ENCODE measurements at places on chromosomes 3 and 15. TPM values are rescaled to one million over a fixed set of nuclear protein-coding genes. Genes with fewer than 3 reads are reported as not detected.

- DNase-seq = no peak
Measured at GRCh38 chr3:182848906-182849305, 55.6 kb downstream of the ATP11B start.

- DNase-seq = peak; percentile 75
Measured at GRCh38 chr3:179147514-179147872, 664 bp upstream of the PIK3CA start.

- no peak for DNase-seq
Measured at GRCh38 chr3:16529264-16529663, 15.8 kb upstream of the RFTN1 start.

GRCh38 chr3:109334572-109334971 lies 2.8 kb downstream of the DPPA4 start:
- DNase-seq = no peak

DNA sequence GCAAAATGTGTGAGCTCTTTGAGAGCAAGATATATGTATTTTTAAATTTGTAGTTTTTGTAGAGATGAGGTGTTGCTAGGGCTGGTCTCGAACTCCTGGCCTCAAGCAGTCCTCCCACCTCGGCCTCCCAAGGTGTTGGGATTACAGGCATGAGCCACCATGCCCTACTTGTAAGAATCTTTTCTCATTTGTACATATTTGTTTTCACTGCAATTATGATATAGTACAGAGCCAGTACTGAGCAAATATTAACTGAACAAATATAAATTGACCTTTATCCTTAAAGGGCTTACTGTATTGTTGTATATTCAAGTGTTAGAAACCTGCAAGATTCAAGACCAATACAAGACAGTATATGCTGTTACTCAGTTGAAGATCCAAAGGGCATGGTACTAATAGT lies 53.4 kb downstream of the GTF2E1 start:
- no peak for DNase-seq

- DNase-seq = no peak
Measured at GRCh38 chr15:51503003-51503402, 119.6 kb downstream of the DMXL2 start.

DNA sequence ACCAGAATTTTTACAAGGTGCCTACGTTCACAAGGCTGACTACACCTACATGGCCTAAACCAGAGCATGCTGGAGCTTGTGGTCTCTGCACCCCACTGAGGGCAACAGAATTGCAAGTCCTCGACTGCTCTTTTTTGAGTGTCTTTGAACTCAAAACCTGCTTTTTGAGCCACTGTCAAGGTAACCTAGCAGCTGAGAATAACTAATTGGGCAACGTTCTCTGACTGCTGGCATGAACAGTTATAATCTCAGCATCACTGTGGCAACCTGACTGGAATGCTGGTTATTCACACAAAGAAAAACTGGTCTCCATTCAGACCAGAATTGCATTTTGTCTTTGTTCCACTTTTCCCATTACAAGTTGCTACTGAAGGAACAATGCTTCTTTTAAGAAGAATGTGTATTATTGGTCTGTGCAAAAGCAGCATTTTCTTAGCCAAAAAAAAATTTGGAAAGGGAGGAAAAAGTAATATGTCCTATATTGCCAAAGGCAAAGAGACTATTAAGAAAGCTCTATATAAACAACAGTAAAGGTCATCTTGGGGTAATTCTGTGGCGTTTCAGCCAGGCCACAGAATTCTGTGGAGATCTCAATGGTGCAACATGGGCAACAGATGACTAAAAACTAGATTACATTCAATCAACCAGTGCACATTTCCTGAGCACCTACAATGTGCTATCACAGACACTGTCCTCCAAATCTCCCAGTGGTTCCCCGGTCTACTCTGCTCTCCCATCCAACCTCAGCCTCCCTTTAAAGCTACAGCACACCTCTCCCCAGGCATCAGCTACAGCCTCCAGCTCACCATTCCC lies 76.8 kb downstream of the TNIK start:
- DNase-seq = no peak

DNA sequence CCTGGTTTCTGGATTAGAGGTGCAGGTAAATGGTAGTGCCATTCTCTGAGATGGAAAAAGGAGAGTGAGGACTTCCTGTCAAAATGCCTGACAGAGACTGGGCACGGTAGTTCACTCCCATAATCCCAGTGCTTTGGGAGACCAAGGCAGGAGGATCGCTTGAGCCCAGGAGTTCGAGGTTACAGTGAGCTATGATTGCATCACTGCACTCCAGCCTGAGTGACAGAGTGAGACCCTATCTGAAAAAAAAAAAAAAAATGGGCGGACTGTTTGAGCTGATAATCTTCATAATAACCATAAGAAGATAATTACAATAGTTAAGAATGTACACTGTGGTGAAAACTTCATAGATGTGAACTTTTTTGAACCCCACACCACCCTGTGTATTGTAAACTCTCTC lies 44.2 kb downstream of the HRH1 start:
- no peak for DNase-seq

- DNase-seq = peak; percentile 26
Measured at GRCh38 chr15:70033109-70033508, 64.6 kb downstream of the TLE3 start.

- DNase-seq = no peak
Measured at GRCh38 chr3:23072693-23073092, 130.4 kb upstream of the UBE2E2 start.

- DNase-seq = no peak
Measured at GRCh38 chr3:182108371-182108770, 396.6 kb downstream of the SOX2 start.

DNA sequence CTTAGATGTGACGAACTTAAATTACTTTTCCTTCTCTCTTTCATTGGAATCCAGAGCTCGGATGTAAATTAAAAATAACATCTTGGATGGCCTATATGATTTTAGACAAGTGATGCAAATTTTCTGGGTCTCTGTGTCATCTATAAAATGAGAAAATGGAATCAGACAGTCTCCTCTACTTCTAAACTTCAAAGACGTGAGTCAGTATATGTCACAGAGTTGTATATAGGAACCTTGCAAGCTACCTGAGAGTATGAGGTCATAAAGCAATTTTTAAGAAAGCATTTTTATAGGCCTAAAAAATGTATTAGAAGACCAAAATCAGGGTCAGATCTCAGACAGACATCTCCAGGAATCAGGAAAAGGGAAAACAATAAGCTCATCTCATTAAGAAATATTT lies 128.3 kb downstream of the TBL1XR1 start:
- no peak for DNase-seq

DNA sequence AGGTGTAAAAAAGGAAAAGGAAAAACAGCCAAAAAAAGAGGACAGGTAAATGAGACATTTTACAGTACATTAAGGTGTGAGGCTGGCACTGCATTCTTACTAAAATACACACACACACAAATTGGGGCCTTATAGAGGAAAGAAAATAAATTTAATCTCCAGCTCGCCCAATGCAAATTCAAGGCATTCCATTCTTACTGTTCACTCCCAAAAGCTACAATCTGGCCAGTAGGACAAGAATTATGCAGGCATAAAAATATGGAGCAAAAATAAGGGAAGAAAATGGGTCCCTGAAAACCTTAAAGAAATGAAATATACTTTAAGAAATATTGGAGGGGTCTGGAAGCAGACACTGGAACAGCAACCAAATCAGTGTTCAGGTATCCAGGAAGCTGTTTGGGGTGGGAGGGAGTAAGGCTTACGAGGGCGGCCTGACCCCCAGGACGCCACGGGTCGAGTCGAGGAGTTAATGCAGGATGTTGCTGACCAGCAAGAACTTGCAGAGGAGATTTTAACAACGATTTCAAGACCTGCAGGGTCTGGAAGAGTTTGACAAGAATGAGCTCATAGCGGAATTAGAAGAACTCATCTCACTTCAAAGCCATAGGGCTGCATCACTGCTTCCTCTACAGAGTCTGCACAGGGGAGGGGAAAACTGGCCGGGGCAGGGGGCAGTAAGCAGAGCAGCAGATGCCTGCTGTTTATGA lies 245.5 kb downstream of the TBL1XR1 start:
- DNase-seq = no peak

GRCh38 chr3:18443665-18444594 lies 18.8 kb upstream of the SATB1 start:
- peak; percentile 74 for DNase-seq

DNA sequence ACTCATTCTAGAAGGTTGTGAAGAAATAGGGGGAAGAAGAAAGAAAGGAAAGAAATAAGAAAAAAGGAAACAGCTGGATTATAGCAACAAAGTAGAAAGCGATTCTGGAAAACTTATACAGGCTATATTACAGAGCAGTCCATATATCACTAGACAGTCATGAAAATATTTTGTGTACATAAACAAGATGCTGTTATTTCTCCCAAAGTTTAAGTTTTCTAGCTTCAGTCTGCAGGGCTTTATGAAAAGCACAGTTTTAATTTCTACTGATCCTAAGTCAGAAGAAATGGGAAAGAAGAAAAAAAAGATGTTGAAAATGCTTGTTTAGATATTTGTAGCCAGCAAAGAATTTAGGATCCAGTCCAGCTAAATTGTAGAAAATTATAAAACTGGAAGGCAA lies 321.4 kb upstream of the NDN start:
- no peak for DNase-seq

DNA sequence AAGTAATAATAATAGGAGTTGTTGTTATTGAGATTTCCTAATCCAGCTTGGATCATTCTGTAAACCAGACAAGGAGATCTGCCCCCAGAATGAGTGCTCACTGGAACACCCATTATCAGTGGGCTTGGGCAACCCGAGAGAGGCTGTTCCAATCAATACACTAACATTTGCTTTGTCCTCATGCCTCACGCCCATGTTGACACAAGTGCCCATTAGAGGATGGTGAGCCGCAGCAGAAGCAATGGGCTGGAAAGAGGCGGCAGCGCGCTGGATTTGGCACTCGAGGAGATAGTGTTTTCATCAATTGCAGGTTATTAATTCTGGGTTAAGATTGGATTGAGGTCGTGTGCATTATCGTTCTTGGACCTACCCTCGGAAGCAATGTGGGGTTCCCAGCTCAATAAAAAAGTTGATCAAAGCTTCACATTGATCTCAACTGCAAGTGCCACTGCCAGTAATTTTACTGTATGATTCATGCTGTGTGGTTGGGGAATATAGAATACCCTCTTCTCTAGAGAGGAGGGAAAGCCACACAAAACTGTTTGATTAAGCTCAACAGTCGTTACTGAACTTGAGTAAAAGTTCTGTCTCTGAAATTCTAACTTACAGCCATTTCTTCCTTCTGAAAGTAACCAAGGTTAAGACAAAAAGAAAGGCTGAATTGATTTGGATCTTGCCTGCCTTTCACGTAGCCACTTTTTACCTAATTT lies 15.7 kb downstream of the LYZL4 start:
- no peak for DNase-seq

DNA sequence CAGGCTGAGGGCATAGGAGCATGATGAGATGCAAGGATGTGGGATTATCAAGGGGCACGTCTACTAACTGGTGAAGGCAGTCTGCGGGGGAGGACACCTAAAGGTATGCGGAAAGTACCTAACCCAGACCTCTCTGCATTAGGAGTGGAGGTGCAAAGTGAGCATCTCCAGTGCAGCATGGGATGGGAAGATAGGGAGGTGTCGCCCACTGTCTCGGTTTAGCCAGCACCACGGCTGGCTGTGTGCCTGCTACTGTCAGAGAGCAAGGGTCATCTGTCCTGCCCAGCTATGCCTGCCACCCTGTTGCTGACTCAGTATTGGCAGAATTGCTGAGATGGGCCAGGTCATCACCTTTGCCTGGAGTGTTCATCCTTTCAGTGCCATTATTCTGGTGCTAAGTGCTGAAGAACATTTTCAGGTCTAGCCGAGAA lies 40.1 kb downstream of the OXNAD1 start:
- DNase-seq = no peak

GRCh38 chr3:112776836-112777235 lies 69.8 kb downstream of the CD200R1L start:
- DNase-seq = no peak

- peak; percentile 71 for DNase-seq
Measured at GRCh38 chr3:123377243-123377740, 71.6 kb downstream of the ADCY5 start.

DNA sequence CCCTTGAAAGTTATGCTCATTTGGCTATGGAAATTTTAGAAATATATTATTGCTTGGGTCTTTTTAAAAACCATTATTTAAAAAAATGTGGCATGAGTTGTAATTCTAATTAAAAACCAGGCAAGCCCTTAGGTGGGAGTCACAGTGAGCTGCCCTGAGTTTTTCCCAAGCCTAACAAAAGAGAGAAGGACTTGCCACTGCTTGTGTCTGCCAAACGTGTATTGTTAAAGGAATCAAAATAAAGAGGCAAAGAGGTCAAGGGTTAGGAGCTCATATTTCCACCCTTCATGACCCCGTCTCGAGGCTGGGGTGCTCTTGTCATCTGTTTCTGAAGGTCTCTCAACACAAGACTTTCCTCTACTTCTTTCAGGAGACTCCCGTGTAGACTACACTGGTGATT lies 321.1 kb downstream of the ZIC1 start:
- DNase-seq = no peak

DNA sequence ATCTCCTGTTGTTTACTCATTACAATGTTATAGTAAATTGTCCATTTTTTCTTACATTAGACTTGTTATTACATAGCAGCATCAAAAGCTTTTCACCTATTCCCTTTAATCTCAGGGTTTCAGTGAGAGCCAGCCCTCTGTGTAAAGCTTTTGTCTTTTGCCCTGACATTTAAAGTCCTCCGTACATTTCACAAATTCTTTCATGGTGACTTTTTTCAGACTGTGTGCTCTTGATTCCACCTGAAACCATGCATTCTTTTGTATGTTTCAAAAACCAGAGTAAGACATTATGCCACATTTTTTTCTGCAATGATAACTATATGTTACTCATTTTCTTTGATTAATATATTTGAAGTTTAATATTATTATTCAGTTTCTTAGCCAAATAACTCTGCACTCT lies 781.4 kb upstream of the ROBO1 start:
- no peak for DNase-seq

DNA sequence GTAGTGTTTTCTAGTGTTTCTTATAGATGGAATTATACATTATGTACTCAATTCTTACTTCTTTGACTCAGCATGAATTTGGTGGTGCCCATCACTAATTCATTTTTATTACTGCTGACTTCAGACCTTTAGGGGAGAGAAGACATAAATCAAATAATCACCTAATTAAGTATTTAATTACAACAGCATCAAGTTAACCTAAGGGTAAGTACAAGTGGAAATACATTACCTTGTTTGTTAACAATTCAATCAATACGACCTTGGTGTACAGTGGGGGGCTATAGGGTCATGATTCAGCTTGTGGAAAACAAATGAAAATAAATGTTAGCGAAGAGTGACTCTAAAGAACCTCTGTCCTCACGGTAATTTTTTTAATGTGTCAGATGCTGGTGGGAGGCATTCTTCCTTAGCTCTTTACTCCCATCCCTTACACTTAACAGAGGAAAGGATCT lies 538 bp upstream of the CAPN7 start:
- no peak for DNase-seq

- no peak for DNase-seq
Measured at GRCh38 chr3:176431038-176431418, 766.3 kb downstream of the TBL1XR1 start.

The SLC12A8 gene
- 0.51 TPM for total RNA-seq

The GOLGA8J gene
- not detected for total RNA-seq

The GUCA1C gene
- 0.81 TPM for total RNA-seq

The GASK1A gene
- total RNA-seq = 0.16 TPM

The SKOR1 gene
- 0.24 TPM for total RNA-seq

The NUP210 gene
- 2.6 TPM for total RNA-seq
